ENCODE measurements at places on chromosomes 16 and 17.

DNA sequence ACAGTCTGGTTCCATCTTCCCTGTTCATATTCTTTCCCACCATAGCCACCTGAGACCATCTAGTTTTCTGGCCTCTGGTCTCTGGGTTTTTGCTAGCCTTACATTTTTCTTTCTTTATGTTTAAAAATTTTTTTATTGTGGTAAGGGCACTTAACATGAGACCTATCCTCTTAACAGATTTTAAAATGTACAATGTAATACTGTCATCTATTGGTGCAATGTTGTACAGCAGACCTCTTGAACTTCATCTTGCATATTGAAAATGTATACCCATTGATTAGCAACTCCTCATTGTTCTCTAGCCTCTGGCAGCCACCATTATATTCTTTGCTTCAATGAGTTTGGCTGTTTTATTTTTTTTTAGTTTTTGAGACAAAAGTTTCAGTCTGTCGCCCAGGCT is 39.2 kb downstream of the ITGAM start:
- no peak overlapping the region for H3K4me3 ChIP-seq
- H3K4me1 ChIP-seq = no peaks in the 10 kb centered on the region
- no peaks in the 10 kb centered on the region for H3K36me3 ChIP-seq
- DNase-seq = no peak

DNA sequence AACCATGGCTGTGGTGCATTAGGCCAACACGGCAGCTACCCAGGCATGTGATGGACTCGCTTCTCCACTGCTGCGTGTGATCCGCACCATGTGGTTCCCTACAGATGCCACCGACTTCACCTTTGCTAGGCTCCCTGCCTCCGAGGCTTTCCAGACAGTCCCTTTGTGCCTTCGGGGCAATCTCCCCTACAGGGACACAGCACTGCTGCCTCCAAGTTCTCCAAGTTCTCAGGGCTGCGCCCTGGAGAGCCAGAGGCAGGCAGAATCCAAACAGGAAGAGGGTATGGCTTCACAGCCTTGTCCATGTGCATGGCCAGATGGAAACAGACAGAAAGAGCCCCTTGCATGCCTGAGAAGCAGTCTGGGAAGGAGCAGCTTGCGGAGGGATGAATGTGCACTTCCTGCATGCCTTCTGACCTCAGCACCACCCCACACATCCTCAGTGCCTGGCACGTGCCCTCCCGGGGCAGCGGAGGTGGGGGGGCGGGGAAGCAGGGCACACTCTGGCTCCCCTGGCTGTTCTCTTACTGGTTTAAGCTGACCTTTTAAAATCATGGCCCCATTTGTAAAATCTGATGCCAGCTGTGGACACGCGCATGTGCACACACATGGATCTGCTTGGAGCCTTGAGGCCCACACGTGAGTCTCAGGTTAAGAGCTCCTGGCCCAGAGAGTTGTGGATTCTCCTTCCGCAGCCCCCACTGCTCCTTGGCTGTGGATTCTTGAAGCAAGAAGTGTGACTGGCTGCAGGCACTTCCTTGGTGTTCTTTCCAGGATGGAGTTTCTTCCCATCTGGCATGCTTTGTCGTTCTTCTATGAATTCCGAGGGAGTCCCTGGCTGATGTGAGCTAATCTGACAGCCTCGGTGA is 55.3 kb upstream of the MTSS2 start:
- H3K4me1 ChIP-seq = peaks cover 61% of the 10 kb centered on the region
- no peak for DNase-seq
- no peak overlapping the region for H3K4me3 ChIP-seq
- H3K27ac ChIP-seq = no peak overlapping the region
- no peaks in the 10 kb centered on the region for H3K36me3 ChIP-seq

GRCh38 chr16:4535627-4536108 is 2.9 kb downstream of the CDIP1 start:
- peaks cover 7% of the 10 kb centered on the region for H3K4me1 ChIP-seq
- peaks cover 12% of the 10 kb centered on the region for H3K36me3 ChIP-seq
- H3K27ac ChIP-seq = no peak overlapping the region
- H3K27me3 ChIP-seq = no peaks in the 10 kb centered on the region
- DNase-seq = no peak

DNA sequence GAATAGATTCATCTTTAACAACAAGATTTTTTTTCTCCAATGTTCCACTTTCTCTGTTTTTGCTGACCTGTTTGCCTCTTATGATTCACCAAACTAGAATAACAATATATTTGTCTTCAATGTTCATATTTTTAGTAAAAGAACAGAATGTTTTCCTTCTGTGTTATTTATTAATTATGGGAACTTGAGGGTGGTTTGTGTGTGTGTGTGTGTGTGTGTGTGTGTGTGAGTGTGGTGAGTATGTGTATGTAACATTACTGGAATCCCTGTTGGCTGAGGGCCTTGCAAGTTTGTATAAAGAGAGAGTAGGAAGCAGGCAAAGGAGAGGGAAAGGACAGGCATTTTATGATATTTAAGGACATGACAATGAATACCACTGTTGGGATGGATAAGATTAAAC is 13.8 kb downstream of the STXBP4 start:
- no peak overlapping the region for H3K27ac ChIP-seq
- no peaks in the 10 kb centered on the region for H3K27me3 ChIP-seq
- H3K4me3 ChIP-seq = no peak overlapping the region
- no peaks in the 10 kb centered on the region for H3K36me3 ChIP-seq
- H3K4me1 ChIP-seq = no peaks in the 10 kb centered on the region
- peak; percentile 66 for DNase-seq

DNA sequence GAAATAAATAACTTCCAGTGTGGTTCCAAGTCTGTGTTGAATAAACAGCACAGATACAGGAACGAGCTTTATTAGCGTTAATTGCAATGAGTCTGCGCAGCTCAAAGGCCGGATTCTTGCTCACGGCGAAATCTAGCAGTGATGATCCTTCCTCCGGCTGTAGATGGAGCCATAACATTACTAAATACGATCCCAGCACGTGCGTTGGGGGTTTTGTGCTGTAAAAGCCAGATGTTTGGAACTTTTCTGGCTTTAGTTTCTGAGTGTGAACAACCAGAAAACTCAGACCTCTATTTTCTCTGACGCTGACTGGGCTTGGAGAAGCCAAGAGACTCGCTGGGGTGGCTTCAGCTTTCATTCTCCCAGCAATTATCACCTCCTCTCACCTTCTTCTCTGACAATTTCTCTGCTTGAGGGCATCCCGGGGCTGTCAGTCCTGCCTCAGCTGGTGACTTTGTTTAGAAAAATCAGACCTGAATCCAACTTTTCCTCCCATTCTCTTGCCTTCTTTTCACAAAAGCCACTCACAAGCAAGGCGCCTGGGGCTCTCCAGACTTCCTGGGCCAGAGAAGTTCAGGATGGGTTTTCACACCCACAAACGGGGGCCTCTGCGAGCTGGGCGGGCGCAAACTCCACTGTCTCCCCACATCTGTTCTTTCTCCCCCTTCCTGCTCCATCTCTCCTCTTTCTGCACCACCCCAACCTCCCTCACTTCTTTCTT is 47.1 kb upstream of the AKTIP start:
- H3K27ac ChIP-seq = no peak overlapping the region
- no peak overlapping the region for H3K4me3 ChIP-seq
- peak; percentile 74 for DNase-seq
- H3K36me3 ChIP-seq = no peaks in the 10 kb centered on the region
- no peaks in the 10 kb centered on the region for H3K27me3 ChIP-seq

DNA sequence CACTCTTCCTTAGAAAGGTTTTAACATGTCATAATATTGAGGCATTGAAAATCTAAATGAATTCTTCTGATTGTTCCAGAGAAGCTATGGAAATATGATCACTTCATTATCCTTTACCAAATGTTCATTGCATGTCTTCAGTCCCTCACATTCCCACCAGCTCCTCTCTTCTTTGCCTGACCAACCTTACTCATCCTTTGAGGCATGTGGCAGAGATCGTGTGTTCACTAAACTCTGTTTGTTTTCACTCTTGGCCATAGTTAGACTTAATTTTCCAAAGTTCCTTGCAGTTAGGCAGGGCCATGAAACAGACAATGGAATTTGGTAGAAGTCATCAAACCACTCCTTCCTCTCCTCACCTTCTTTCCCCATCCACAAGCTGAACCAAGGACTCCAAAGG is 266.5 kb upstream of the HSBP1 start:
- peaks cover 6% of the 10 kb centered on the region for H3K4me1 ChIP-seq
- no peak overlapping the region for H3K27ac ChIP-seq
- H3K36me3 ChIP-seq = no peaks in the 10 kb centered on the region
- DNase-seq = no peak
- no peak overlapping the region for H3K4me3 ChIP-seq

DNA sequence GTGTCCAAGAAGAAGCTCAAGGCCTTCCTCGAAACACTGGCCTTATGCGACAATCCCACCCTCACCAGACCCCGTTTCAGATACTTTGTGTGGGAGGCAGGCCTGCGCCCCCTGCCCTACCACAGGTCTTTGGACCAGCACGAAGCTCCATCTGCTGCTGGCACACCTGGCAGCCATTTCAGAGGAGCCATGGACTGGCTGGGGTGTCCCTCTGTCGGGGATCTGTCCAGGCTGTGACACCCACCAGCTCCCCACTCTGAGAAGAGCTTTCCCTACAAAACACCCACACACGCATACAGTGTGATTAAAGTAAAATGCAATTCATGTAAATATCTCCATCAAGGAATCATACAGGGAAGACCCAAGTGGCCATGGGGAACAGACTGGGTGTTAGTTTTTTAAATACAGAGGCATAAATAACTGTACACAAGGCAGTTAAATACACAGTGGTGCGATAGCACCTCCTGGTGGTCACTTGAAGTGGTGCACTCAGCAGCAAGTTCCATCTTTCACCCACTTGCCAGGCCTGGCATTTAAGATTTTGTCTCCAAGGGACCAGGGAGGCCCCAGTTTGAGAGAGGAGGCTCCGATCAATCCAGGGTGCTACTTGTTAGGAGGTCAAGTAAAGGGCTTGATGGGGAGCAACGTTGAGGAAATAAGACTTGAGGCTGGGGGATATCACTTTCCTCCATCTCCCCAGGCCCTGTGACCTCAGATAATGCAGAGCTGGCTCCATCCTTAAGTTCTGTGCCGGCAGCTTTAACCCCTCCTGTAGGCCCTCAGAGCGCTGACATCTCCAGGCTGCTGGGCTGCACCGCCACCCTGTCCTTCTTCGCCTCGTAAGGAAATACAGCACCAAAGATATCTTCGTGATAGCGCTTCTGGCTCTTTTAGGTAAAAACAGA is 43.6 kb downstream of the NOS2 start:
- no peaks in the 10 kb centered on the region for H3K27me3 ChIP-seq
- no peak overlapping the region for H3K4me3 ChIP-seq
- DNase-seq = no peak
- H3K36me3 ChIP-seq = no peaks in the 10 kb centered on the region

DNA sequence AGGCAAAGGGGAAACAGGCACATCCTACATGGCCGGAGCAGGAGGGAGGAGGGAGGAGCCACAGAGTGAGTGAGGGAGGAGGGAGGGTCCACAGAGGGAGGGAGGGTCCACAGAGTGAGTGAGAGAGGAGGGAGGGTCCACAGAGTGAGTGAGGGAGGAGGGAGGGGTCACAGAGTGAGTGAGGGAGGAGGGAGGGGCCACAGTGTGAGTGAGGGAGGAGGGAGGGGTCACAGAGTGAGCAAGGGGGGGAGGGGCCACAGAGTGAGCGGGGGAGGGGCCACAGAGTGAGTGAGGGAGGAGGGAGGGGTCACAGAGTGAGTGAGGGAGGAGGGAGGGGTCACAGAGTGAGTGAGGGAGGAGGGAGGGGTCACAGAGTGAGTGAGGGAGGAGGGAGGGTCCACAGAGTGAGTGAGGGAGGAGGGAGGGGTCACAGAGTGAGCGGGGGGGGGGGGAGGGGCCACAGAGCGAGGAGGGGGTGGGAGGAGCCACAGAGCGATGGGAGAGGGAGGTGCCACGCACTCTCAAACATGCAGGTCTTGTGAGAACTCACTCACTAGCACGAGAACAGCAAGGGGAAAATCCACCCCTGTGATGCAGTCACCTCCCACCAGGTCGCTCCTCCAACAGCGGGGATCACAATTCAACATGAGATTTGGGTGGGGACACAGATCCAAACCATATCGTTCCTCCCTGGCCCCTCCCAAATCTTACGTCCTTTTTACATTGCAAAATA is 24.3 kb upstream of the CDH15 start:
- DNase-seq = no peak
- H3K27me3 ChIP-seq = no peaks in the 10 kb centered on the region
- H3K4me1 ChIP-seq = no peaks in the 10 kb centered on the region
- peaks cover 84% of the 10 kb centered on the region for H3K36me3 ChIP-seq
- H3K27ac ChIP-seq = no peak overlapping the region
- H3K4me3 ChIP-seq = no peak overlapping the region

- no peaks in the 10 kb centered on the region for H3K27me3 ChIP-seq
- no peaks in the 10 kb centered on the region for H3K36me3 ChIP-seq
- H3K4me1 ChIP-seq = peaks cover 8% of the 10 kb centered on the region
- no peak overlapping the region for H3K27ac ChIP-seq
- no peak for DNase-seq
Measured at GRCh38 chr16:24166661-24167528, 89.2 kb upstream of the CACNG3 start.

GRCh38 chr17:37844158-37844976 is 79.8 kb upstream of the TBC1D3K start:
- DNase-seq = no peak
- no peak overlapping the region for H3K27ac ChIP-seq
- peak overlapping the region; percentile 4 for H3K4me3 ChIP-seq

DNA sequence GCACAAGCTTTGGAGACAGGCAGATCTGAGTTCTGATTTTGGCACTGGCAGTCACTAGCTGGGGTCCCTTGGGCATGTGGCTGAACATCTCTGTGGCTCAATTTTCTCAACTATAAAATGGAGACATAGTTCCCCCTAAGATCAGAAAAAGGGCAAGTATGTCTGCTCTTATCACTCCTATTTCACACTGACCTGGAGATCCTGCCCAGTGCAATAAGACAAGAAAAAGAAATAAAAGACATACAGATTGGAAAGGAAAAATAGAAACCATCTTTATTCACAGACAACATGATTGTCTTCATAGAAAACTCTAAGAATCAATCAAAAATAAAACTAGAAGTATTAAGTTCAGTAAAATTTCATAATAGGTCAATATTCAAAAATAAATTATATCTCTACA is 56.0 kb upstream of the LHX1 start:
- no peak overlapping the region for H3K4me3 ChIP-seq
- no peaks in the 10 kb centered on the region for H3K4me1 ChIP-seq
- no peak overlapping the region for H3K27ac ChIP-seq
- DNase-seq = no peak
- H3K27me3 ChIP-seq = peaks cover 5% of the 10 kb centered on the region
- no peaks in the 10 kb centered on the region for H3K36me3 ChIP-seq

- H3K27me3 ChIP-seq = no peaks in the 10 kb centered on the region
- no peak for DNase-seq
- H3K27ac ChIP-seq = peak overlapping the region; percentile 95
- H3K36me3 ChIP-seq = no peaks in the 10 kb centered on the region
- H3K4me3 ChIP-seq = no peak overlapping the region
Measured at GRCh38 chr17:75873587-75874322, 4.6 kb downstream of the TRIM47 start.

GRCh38 chr16:12573730-12574383 is 229.8 kb downstream of the CPPED1 start:
- no peaks in the 10 kb centered on the region for H3K36me3 ChIP-seq
- peak; percentile 59 for DNase-seq
- H3K4me3 ChIP-seq = no peak overlapping the region
- H3K4me1 ChIP-seq = no peaks in the 10 kb centered on the region
- H3K27me3 ChIP-seq = no peaks in the 10 kb centered on the region
